Liver (tissue), 10 donors: ENCODE measurements at places on chromosomes 12 and 14. TPM values are rescaled to one million over a fixed set of nuclear protein-coding genes. Genes with fewer than 3 reads are reported as not detected.

LYZ gene
- 42.3 TPM for polyA plus RNA-seq

PDZRN4 gene
- 0.29 TPM for polyA plus RNA-seq

SLC25A47 gene
- polyA plus RNA-seq = 469 TPM

CD27 gene
- 0.58 TPM for polyA plus RNA-seq

RERG gene
- 1.2 TPM for polyA plus RNA-seq

SPIC gene
- 1.2 TPM for polyA plus RNA-seq

TBK1 gene
- 11.1 TPM for polyA plus RNA-seq

RNASE3 gene
- 0.52 TPM for polyA plus RNA-seq

LARP4 gene
- polyA plus RNA-seq = 35.5 TPM

ZNF891 gene
- polyA plus RNA-seq = 0.29 TPM

NEUROD4 gene
- polyA plus RNA-seq = not detected

RPL10L gene
- polyA plus RNA-seq = not detected
